ENCODE measurements at places on chromosomes 13 and 19.

DNA sequence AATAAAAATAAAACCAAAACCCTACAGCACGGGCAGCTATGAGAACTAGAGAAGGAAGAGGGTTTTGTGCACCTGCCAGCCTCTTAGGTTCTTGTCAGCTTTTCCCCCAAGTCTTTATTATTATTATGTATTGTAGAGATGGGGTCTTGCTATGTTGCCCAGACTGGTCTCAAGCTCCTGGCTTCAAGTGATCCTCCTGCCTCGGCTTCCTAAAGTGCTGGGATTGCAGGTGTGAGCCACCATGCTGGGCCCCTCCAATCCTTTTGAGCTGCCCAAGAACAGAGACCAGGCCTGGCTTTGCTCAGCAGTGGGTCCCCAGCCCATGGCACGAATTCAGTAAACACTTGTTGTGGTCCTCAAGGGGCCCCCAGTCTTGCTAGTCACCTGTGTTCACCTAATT lies 1.5 kb upstream of the NDUFS7 start:
- DNase-seq = no peak

- DNase-seq = no peak
Measured at GRCh38 chr19:22606954-22607652, 27.0 kb upstream of the ZNF492 start.

- DNase-seq = no peak
Measured at GRCh38 chr19:31678421-31678820, 329.2 kb upstream of the TSHZ3 start.

- DNase-seq = no peak
Measured at GRCh38 chr19:31278555-31279435, 70.4 kb downstream of the TSHZ3 start.

- DNase-seq = no peak
Measured at GRCh38 chr13:94968757-94969086, 256.4 kb upstream of the SOX21 start.

DNA sequence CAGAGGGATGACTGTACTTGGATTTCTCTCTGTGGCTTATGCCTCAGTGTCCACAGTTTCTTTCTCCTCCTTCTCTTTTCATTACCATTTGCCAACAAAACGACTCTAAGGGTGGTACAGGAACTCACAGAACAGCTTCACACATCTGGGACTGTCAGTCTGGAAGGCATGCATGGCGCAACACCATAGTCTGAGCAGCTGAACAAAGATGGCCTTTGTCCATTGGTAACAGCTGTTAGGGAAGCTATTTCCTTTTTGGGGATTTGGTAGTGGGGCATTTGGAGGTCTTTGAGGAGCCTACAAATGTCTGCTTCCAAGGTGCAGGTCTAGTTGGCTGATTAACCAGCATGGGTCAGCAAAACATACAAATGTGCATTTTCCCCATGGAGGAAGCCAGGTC lies 81.4 kb upstream of the PCDH8 start:
- no peak for DNase-seq

DNA sequence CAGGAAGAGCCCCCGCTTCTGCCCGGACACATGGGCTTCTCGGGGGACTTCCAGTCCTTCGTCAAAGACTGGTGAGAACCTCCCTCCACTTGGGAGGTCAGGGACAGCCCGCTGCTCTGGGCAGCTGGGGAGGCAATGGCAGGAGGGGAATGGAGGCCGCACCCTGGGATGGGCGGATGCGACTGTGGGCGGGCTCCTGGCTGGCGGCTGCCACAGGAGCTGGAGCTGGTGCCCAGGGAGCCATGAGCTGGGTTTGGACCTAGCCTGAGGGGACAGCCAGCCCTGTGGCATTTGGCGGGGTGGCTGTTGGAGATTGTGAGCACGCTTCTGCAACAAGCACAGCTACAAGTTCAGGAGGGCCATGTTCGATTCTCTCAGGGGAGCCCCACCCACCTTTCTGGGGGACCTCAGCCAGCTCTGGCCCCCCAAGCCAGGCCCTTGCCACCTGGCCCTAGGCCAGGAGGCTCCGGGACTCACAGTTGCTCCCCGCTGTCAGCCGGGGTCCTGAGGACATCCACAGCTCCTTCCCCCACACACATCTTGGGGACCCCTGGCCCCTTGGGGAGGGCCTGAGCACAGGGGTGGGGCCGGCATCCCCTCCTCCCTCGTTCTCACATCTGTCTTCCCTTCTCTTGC lies 3.0 kb upstream of the TGFBR3L start:
- DNase-seq = no peak
